ENCODE measurements at places on chromosomes 2 and 18.

DNA sequence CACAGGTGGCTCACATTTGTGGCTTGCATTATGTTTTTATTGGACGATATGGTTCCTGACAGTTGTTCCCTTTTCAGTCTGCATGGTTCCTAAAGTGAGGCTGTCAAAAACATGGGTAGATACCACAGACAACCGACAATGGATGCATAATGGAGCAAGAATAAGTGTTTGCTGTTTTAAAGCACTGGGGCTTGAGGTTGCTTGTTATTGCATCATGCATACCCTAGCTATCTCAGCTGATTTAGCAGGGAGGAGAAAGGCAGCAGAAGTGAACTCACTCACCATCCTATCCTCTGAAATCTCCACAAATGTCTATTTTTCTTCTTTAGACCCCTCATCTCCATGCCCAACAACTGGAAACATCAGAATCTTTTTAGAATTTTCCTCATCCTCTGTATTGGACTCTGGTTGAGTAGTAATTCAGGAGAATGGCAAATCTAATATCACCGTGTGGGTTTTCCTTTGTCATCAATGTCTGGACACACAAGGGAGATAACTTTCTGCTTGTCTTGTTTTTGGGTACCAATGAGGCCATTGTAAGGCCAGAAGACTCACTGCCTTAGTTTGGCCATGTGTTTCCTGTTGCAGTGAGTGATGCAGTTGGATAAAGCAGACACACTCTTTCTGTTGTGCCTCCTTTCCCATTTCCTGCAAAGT lies 46.7 kb downstream of the FBXO48 start:
- no peak for DNase-seq

DNA sequence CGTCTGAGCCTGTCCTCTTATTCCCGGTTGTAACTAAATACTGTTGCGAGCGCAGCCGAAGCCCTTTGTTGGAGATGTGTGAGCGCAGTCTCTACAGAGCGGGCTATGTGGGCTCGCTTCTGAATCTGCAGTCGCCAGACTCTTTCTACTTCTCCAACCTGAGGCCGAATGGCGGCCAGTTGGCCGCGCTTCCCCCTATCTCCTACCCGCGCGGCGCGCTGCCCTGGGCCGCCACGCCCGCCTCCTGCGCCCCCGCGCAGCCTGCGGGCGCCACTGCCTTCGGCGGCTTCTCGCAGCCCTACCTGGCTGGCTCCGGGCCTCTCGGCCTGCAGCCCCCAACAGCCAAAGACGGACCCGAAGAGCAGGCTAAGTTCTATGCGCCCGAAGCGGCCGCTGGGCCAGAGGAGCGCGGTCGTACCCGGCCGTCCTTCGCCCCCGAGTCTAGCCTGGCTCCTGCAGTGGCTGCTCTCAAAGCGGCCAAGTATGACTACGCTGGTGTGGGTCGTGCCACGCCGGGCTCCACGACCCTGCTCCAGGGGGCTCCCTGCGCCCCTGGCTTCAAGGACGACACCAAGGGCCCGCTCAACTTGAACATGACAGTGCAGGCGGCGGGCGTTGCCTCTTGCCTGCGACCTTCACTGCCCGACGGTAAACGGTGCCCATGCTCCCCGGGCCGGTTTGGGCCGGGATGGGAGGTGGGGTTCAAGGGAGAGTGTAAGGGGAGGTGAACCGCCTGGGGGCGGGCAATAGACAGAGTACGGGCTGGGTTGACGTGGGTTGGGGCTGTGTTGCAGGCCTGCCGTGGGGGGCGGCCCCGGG lies at the start of gene HOXD12:
Gene HOXD12 (plus strand): TSS at position 68 of the 819 bp plus-strand sequence. CDS start 7 bp downstream, at position 75.
- no peak for DNase-seq

GRCh38 chr2:184628051-184628450 lies 29.7 kb downstream of the ZNF804A start:
- no peak for DNase-seq

DNA sequence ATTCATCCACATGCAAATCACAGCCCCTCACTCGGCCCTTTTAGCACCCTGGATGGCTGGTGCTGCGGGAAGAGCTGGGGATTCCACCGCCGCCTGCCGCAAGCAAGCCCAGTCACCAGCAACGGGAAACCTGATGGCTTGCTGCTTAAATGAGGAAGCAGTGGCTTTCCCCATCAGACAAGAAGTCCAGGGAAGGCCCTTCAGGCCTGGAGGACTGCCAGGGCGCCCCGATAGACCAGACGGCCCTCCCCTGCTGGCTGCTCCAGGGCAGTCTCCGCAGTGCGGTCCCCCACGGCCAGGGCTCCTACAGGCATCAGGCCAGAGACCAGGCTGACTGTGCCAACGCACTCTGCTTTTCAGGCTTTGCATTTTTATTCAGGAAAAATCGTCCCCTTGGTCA lies 439.1 kb downstream of the EIPR1 start:
- DNase-seq: no peak

DNA sequence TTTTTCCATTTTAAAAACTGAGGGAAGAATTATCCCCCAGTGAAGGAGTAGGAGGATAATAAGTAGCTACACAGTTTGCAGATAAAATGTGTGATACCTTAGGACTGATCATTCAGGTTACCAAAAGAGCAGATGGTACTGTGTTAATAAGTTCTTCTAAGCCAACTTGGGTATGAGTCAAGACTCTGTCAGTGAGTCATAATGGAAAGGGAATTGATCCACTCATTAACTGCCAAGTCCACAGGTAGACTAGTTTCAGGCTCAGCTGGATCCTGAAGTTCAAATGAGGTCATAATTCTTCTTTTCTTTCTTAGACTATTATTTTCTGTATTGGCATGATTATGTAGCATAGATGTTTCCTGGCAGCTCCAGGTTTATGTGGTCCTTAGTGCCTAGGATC lies 142.4 kb upstream of the ALPP start:
- DNase-seq: no peak

DNA sequence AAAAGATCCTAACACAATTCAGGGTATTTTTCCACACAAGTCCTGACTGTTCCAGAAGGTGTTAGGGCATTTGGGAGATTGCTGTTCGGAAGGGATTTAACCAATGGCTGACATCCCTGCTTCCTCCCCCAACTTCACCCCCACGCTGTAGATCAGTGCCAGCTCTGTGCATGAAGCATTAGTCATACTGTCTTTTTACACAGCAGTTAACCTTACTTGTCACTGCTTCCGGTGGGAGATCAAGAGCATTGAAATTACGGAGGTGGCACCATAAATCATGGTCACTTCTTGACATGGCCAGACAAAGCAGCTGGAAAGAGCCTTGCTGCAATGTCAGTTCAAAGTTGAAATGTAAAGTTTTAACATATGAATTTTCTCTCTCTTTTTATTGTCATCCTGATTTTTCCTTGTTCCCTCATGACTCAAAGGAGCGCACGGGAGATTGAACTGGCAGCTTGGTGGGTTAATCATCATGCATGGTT lies 70.2 kb downstream of the HRH4 start:
- DNase-seq: no peak

GRCh38 chr2:27584597-27584996 lies 1.8 kb downstream of the ZNF512 start:
- no peak for DNase-seq
